ENCODE measurements at places on chromosomes 2 and 18.

- no peak for DNase-seq
Measured at GRCh38 chr2:157722580-157723234, 94.0 kb upstream of the ACVR1C start.

GRCh38 chr2:106579750-106580197, 92.6 kb downstream of the CD8B2 start:
- DNase-seq: no peak

GRCh38 chr2:168216351-168217005, 30.9 kb downstream of the STK39 start:
- no peak for DNase-seq

DNA sequence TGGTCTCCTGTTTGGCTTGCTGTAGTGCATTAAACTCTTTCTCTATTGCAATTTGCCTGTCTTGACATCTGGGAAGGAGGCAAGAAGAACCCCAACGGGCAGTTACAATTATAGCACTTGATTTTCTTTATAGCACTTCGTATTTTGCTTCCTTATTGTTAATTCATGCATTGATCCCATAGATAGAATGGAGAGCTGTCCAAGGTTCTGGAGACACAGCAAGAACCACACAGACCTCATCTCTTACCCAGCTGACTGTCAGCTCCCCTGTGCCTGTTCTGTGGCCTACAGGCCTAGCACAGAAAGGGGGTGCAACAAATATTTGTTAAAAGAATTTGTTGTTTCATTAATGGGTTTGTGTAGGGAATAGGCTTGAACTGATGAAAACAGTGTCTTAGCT, 194.3 kb downstream of the GALNT1 start:
- peak; percentile 59 for DNase-seq
